Activated CD4-positive, alpha-beta T cell treated with anti-CD3 and anti-CD28 coated beads, Interleukin-2, amount 50 U/mL, for 1 hour (primary cell): ENCODE measurements at places on chromosomes 1 and 21.

- DNase-seq: no peak
Observed at GRCh38 chr1:119226913-119227312, 86.5 kb upstream of the WARS2 start.

GRCh38 chr21:41979751-41980369 is 26.0 kb upstream of the C2CD2 start:
- DNase-seq: no peak

GRCh38 chr1:153678519-153679336 is at the start of gene NPR1:
Gene NPR1 (plus strand): TSS chr1:153678688. CDS start chr1:153679109, 421 bp downstream.
- DNase-seq: peak; percentile 16

- DNase-seq: no peak
Observed at GRCh38 chr1:171506525-171507304, 21.4 kb downstream of the PRRC2C start.

DNA sequence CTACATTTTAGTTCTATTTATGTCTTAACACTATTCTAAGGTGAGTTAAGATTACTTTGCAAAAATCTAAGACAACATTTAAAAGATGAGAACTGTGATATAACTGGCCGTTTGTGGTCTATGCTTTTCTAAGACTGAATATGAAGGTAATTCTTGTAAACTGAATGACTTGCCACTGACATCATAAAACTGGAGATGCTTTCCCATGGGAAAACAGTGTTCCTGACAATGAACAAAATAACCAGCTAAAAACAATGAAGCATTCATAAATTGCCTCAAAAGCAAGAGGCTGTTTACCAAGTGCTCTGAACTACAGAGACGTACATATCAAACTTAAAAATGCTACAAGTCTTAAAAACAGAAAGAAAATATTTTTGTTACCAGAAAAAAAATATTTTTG is 54.7 kb downstream of the APP start:
- DNase-seq: no peak

- DNase-seq: no peak
Observed at GRCh38 chr1:117821382-117821755, 108.1 kb downstream of the GDAP2 start.

DNA sequence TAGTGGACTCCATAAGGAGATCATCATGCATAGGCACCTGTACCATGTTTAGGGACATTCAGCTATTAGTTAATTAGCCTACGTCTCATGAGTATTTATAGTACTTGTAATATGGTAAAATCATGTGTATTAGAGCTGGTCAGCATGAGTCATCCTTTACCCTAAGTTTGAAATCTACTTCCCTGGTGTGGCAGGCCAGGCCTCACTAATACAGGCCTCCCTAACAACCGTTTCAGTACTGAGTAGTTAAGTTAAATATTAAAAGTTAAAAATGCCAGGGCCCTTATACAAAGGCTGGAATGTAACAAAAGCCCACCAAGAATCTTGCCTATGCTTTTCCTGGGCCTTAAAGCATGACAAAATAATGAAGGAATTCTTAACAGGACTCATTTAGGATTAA is 356.3 kb upstream of the DPYD start:
- DNase-seq: no peak

GRCh38 chr1:58597076-58597475 is 20.0 kb upstream of the TACSTD2 start:
- DNase-seq: no peak

- no peak for DNase-seq
Observed at GRCh38 chr1:41370756-41371420, 9.7 kb downstream of the FOXO6 start.

GRCh38 chr1:33988161-33988560 is 124.3 kb downstream of the HMGB4 start:
- no peak for DNase-seq

DNA sequence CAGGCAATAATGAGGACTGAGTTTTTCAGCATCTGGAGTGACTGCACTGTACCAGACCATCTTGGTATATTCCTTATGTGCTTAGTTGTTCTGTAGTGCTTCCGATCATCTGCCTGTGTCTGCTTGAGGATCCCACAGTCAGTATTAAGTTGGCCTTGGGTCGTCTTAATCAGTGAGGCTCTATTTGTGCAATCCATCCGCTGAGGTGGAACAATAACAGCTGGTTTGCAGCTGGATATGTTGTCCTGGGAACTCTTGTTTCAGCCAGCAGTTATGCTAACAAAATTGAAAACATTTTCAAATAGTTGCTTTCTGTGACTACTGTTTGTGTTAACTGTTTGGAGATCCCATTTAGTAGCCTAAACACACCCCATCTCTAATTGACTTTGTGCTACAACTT is 73.7 kb downstream of the LAMC1 start:
- DNase-seq: no peak

GRCh38 chr1:82161700-82162141 is 361.0 kb downstream of the ADGRL2 start:
- no peak for DNase-seq

GRCh38 chr1:27349784-27350662 is 8.2 kb downstream of the SYTL1 start:
- DNase-seq: no peak

DNA sequence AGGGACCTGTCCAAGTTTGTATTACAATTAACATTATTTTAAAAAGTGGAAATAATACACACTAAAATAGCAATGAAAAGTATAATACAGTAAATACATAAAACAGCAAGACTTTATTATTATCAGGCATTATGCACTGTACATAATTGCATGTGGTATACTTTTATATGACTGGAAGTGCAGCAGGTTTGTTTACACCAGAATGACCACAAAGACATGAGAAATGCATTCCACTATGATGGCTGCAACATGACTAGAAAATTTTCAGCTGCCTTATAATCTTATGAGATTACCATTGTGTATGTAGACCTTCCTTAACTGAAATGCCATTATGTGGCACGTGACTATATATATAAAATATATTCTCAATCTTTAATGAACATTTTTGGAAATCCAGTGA is 1699.6 kb downstream of the KCNT2 start:
- DNase-seq: no peak

DNA sequence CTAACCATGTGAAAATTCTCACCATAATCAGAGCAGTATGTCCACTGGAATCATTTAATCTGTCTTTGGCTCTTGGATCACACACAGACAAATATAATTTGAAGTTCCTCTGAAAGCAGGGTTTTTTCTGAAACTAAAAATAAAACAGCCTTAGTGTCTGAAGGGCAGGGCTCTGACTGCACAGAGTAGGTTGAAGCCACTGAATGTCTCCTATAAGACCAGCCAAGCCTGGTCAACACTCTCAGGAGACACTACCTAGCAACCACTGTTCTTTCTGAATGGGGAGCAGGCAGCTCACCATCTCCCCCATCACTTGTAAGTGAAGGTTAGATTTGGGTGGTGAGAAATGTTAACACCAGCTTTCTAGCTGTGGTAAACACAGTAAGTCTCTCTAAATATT is 16.1 kb upstream of the TMEM183A start:
- DNase-seq: no peak

DNA sequence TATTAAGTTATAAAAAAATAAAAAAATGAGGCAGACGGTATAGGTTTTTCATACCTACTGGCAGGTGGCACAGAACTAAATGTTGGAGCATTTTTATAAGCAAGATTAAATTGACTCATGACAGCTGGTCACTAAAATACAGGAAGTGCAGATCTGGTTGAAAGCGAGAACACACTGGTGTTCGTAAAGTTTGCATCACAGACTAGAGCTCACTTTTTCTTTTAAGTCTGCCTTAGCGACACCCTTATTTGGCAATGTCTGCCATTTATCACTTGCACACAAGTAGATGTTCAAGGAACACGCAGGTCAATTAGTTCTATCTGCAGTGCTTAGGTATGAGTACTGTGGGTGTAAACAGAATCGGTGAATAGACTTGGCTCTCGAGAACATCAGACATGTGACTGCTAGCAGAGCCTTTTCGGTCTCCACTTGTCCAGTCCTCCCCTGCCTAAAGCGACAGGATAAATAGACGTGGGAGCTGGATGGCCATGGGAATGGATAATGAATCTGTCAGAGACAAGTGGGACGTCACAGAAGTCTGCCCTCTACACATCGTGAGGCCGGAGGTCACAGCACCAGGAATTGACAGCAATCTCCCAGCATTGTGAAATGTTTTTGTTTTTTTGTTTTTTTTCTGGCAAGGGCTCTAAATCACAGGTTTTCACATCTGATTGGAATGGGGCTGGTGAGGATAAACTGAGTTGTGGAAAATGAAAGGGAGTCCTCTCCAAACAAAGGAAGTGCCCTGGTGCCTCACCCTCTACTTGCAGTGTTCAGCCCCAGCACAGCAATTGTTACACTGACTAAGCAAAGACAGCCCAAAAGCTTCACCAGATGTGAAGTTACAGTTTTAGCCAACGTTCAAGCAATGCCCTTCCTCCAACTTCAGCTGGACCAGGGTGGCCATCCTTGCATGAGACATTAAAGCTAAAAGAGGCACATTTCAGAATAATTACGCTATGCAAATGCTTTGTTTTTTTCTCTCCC is 248.9 kb downstream of the NTNG1 start:
- DNase-seq: no peak

DNA sequence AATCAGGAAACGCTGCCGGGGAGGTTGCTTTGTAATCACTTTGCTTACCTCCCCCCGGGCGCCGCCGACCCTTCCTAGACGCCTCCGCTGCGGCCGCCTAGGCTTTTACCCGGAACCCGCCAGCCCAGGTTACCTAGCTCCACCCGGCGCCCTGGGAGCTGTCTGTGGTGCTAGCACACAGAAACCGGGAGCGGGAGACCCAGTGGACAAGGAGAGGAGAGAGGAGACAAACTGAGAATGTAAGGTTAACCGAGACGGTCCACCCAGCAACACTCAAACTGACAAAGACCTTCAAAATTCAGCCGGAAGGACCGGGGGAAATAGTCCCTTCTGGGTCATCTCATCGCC is 9.8 kb downstream of the BARHL2 start:
- DNase-seq: no peak

DNA sequence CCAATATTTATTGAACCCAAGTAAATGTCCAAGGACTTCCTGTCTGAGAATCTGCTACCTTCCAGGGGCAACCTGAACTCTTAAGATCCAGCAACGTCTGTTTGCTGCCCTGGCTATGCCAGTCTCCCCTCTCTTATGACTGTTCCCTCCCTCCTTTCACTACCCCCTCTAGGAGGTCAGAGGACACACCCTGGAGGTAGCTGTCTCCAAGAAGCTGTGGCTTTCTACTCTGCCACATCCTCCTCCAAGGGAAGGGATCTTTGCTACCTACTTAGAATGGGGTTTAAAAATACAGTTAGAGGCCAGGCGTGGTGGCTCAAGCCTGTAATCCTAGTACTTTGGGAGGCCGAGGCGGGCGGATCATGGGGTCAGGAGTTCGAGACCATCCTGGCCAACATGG is 3.6 kb upstream of the SMPDL3B start:
- no peak for DNase-seq

DNA sequence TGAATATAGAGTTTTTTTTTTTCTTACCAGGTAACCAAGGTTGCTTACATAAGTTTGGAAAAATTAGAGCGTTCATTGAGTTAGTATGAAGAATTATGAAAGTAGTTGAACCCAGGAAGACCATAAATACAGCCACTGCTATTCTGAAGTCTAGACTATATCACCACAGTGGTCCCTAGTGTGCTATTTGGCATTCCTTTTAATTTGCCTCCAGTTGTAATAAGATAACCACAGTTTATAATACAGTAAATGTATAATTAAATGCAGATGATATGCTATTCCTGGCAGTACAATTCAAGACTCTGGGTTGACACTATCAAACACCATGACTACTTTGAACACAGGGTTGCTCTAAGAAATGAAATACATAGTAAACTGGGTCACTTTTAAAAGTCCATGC is 270.5 kb downstream of the BRINP2 start:
- DNase-seq: no peak

- DNase-seq: no peak
Observed at GRCh38 chr1:160859166-160859565, 3.5 kb downstream of the CD244 start.
